ENCODE measurements at places on chromosomes 6 and 20.

- peak; percentile 44 for DNase-seq
These were observed 207.7 kb upstream of the DTNBP1 start for GRCh38 chr6:15870333-15871043.

DNA sequence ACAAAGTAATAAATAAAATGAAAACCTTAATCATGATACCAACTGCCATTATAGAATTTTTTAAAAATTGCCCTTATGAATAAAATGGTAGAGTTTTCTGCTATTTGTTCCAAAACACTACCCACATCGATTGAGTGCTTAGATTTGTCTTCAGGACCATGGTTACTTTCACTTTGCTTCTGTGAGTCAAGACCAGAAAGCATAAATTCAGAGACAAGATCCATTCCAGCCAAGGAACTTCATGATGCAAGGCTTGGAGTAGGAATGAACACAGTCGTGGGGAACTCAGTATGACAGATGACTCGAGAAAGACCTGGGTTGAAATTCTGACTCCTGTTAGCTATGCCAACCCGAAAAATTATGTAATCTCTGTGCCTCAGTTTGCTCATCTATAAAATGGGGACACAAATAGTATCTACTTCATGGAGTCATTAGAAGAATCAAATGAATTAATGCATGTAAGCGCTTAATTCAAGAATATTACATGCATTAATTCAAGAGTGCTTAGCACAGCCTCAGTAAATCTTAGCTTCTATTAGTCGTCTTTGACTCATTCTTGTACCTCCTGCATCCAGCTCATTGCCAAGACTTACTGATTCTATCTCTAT lies 72.5 kb upstream of the MYLIP start:
- DNase-seq = no peak

DNA sequence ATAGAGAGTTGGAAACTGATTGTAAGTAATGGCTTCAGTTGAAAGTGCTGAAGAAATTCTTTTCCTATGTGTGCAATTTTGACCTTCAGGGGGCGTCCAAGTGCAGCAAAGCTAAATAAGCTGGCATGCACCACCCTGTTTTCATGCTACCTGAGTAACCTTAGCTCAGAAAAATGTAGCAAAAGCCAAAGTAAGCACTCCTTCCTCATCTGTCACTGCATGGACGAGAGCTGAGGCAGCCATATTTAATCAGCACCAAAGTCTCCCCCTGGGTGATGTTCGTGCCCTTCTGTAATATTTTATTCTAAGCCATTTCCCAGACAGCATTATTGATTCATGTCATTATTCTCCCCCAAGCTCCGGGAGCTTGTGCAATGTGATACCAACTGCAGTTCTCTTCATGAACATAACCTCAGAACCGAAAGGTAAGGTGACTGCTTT lies 123.1 kb downstream of the RPS12 start:
- peak; percentile 32 for DNase-seq

DNA sequence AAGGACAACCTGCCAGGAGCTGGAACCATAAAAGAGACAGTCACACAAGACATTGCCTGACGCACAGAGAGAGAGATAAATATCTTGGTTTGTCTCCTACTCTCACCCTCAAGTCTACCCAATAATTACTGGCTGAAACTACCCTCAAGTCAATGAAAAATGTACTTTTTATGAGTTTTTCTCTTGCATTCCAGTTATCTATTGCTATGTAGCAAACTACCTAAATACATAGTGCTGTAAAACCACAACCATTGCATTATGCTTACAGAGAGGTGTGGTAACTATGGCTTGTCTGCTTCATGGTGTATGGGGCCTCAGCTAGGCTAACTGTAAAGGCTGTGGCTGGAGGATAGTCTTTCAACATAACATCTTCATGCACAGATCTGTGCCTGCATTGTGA lies 247.8 kb downstream of the HAO1 start:
- no peak for DNase-seq

GRCh38 chr6:73951183-73951582 lies 255.2 kb downstream of the CD109 start:
- DNase-seq = no peak

DNA sequence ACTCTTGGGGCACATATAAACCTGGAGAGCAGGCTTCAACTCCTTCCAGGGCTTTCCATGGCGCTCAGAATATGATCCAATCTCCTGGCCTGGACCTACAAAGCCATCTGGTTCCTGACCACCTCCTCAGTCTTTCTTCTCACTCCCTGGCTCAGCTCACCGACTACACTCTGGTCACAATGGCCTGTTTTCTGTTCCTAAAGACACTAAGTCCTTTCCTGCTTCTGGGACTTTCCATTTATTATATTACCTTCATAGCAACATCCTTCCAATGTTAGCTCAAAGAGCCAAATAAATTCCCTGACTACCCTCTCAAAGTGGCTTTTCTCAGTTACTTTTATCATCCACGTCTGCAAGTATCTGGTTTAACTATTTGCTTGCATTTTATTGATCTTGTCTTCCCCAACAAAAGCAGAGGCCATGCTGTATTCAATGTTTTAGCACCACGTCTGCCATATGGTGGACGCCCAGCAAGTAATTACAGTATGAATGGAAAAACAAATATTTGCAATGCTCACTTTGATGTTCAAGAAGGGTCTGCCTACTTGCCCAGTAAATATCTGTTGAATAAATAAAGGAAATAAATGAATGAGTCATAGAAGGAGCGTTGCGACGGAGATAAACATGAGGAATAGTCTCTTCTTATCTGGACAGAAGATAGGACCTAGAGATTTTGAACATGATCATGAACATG lies 328.4 kb downstream of the ESR1 start:
- no peak for DNase-seq

- DNase-seq = no peak
These were observed 316.2 kb downstream of the DHX35 start for GRCh38 chr20:39278230-39278788.

- DNase-seq = peak; percentile 68
These were observed 18.3 kb upstream of the TRAM2 start for GRCh38 chr6:52595000-52595795.

DNA sequence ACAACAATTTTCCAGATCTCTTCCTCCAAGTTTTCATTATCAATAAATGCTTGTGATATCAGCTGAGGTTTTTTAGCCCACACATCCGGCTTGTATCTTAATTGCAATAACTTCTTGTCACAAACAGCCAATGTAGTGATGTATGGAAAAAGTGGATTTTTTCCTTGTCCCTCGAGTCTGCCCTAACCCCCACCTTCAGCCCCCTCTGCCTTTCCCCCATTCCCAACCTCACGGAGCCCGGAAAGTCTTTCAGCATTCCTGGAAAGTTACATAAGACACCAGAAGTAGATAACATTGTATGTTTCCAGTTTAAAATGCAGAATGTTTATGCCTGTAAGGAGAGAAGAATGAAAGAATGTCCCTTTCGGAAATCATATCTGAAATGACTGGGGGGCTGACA lies 179.2 kb upstream of the PHACTR1 start:
- DNase-seq = no peak

DNA sequence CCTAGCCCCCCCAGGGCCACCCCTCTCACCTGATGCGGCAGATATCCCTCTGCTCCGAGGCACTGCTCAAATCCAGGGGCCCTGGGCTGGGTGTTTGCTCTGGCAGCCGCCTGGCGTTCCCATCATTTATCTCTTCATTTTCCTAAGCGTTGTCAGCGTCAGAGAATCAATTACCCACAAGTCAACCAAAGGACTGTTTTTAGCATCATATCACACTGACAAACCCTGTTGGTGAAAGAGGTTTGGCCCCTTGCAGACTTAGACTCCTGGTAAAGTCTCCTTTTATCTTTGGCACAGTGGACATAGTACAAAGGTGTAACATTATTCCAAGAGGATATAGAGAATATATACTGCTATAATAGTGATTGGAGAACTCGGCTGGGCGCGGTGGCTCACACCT lies at the start of gene GHRH:
GHRH (minus strand) TSS at position 101 of the 400 bp plus-strand sequence. CDS start 4,925 bp downstream, outside the sequence.
- no peak for DNase-seq

- peak; percentile 88 for DNase-seq
These were observed 137.3 kb downstream of the TMEM242 start for GRCh38 chr6:157185986-157186385.

DNA sequence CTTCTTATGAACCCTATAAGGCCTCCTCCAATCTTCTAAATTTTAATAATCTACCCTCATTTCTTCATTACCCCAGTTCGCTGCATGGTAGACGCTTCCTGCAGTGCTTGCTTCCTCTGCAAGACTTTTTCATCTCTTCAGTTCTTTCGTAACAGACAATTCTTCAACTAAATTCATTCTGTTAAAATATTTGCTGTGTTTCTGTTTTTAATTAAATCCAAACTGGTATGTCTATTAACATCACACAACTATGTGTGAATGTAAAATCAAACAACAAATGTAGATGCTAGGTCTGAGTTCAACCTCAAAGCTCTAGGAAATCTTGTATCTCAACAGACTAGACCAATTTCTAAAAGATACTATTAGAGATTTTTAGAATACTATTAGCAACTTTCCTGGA lies 199.3 kb downstream of the RNGTT start:
- DNase-seq = no peak

GRCh38 chr6:169838346-169839028 lies 87.1 kb downstream of the ERMARD start:
- DNase-seq = peak; percentile 60

GRCh38 chr20:11234608-11235007 lies 560.8 kb upstream of the JAG1 start:
- no peak for DNase-seq

GRCh38 chr6:1335367-1336037 lies 23.6 kb downstream of the FOXQ1 start:
- DNase-seq = no peak

DNA sequence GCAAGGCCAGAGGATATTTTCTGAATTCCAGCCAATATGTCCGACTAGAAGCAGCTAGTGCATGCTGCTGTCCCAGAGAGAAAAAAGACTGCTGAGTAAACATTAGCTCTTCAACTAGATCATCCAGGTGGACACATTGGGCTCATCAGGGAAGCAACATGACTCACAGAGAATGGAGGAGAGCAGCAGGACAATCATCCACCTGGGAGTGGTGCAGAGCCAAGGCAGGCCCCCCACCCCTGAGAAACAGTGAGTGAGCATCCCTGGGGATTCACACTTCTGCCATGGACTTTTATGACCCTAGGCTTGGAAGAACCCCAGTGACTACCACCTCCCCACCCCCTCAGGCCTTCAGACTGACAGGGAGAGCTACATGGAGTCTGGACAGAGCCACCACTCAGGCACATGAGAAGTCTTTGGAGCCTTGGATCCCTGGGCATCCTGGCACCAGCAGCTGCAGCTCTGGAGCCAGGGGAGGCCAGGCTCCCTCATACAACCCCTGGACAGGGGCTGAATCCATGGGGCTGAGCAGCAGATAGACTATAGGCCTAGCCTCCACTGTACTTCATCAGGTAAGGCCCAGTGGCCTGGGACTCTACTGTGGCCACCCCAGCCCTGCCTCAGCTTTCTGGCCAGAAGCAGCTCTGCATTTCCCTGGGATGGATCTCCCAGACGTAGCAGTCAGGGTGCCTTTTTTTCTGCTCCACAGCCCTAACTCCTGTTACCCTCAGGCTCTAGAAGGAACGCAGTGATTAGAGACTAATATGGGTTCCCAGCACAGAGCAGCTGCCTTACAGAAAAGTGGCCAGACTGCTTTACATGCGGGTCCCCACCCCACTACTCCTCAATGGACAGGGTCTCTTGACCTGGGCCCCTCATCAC lies 82.9 kb upstream of the RNF217 start:
- no peak for DNase-seq

DNA sequence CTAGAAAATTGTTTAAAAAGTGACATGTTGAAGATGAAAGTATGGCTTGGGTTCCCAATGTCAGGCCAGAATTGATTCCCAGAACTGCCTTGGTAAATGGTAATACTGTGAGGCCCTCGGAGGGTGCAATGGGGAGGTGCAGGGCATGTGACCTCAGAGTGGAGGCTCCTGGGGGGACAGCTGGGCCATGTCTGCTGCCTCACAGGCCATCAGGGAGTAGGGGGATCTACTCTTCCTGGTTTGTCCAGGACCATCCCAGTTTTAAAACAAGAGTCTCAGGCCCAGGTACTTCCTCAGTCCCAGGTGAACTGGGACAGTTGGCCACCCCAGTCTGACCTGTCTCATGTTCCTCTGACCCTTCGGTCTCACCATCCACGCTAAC lies 55.3 kb upstream of the SNX9 start:
- DNase-seq = no peak

DNA sequence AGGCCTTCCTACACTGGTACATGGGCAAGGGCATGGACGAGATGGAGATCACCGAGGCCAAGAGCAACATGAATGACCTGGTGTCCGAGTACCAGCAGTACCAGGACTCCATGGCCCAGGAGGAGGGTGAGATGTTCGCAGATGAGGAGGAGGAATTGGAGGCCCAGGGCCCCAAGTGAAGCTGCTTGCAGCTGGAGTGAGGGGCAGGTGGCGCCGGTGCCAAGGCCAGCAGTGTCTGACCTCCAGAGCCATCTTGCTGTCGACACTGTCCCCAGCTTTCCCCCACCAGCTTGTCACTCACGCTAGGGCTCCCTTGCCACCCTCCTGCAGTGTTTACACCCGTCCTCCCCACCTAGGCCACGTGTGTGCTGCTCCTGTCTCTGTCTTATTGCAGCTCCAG lies 12.2 kb downstream of the GABRR2 start:
- DNase-seq = no peak

DNA sequence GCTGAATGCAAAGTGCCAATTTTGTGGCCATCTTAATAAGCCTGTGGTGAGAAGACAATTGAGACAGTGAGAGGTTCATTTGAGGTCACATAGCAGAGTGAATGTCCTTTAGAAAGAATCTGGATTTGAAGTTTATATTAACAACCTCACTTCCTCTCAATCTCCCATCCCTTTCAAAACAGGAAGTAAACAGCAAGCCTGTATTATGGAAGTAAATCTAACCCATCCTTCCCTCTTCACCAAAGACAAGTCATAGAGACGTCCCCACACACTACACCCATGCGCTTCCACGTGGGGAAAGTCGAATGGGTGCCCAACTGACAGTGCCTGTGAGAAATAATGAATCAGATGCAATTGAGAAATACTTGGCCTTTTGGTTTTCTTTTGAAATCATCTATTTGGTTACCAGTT lies 28.8 kb upstream of the CCND3 start:
- DNase-seq = no peak

- DNase-seq = no peak
These were observed 526.0 kb downstream of the UTRN start for GRCh38 chr6:144811140-144811539.

GRCh38 chr20:17873410-17874270 lies 95.0 kb downstream of the SNX5 start:
- DNase-seq = peak; percentile 63

- DNase-seq = no peak
These were observed 136.4 kb upstream of the ATXN1 start for GRCh38 chr6:16897669-16898068.
